RWPE2 (cell line): ENCODE measurements at places on chromosomes 1 and 21.

GRCh38 chr1:167812972-167813371 is 91.2 kb downstream of the MPZL1 start:
- no peaks in the 10 kb centered on the region for H3K4me1 ChIP-seq
- no peaks in the 10 kb centered on the region for H3K27me3 ChIP-seq
- no peaks in the 10 kb centered on the region for H3K36me3 ChIP-seq
- DNase-seq, result no peak
- H3K27ac ChIP-seq, result no peak overlapping the region

DNA sequence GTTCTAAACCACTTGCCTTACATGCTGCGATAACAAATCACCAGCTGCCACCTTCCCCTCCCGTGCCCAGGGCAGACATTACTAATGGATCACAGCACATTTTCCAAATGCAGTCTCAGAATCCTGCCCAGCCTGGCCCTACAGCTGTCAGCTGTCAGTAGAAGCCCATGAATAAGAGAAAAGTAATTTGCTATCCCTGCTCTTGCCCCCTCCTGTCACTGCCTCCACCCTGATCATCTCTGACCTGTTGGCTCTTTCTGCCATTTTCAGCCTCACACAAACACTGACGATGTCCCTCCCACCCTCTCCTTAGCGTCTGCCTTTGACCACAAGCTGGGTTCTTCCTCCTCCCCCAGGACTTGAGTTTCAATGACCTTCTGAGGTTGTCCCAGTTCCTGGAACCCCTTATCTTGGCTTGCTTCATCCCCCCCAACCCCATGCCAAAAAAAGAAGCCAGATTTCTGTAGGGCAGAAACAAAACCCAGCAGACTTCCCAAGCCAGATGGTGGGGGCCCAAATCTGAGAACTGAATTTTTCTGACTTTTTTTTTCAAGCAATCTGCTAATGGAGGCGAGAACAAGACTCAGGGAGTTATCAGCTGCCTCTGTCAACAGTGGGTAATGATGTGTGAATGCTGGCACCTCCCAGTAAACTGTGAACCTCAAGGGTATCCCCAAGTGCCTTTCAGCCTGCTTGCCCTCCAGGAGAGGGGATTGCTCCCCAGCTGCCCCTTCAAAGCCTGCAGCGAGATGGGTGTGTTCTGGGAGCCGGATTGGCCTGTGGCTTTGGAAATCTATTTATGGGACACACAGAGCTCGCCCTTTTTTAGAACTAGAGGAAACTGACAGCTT is 216.5 kb upstream of the VAMP3 start:
- no peak overlapping the region for H3K27ac ChIP-seq
- no peaks in the 10 kb centered on the region for H3K36me3 ChIP-seq
- no peak overlapping the region for H3K4me3 ChIP-seq

DNA sequence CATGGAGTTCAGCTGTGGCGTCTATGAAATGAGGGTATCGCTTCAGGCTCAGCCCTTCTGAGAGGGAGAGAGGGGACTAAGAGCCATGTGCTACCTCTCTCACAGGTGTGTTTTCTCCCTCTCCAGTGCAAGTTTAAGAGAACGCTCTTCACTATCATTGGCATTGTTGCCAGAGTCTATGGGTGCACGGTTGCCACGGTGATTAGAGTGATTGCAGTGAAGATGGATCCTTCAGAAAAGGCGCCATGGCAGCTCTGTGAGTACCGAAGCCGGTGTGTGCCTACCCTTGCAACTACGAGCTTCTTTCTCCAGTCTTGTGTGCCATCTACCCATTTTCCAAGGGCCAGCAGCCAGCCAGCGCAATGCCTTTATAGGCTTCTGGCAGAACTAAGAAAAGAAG is 290.5 kb downstream of the OMA1 start:
- H3K4me3 ChIP-seq, result no peak overlapping the region
- H3K27ac ChIP-seq, result no peak overlapping the region
- H3K27me3 ChIP-seq, result peaks cover 4% of the 10 kb centered on the region
- H3K36me3 ChIP-seq, result no peaks in the 10 kb centered on the region
- DNase-seq, result no peak

DNA sequence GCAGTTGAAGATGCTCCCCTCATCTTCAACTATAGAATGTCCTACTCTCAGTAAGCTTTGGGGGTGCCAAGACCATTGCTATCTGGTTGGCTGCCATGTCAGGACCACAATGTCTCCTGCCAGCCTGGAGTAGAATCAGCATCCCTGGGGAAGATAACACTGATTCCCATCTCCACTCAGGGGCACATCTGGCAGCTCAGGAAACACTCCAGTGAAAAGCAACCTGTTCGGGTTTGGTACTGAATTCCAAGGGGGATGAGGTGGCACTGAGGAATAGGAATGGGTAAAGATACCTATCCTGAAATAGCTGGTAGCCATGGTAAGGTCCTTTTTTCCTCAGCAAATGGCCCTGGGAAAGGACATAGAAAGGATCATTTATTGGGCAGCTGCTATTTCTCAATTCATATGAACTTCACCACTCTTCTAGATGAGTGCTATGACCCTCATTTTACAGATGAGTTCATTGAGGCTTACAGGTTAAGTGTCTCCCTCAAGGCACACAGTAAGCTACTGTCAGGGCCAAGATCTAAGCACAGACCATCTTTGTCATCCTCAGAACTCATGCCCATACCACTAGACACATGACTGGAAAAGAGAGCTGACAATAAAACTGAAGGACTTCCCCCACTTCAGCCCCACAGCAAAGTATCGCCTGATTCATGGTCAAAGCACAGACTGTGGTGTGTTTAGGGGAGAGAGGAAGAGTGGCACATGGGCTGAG is 31.4 kb downstream of the AK2 start:
- peak overlapping the region; percentile 73 for H3K27ac ChIP-seq
- no peak overlapping the region for H3K4me3 ChIP-seq
- peaks cover 44% of the 10 kb centered on the region for H3K4me1 ChIP-seq

- peaks cover 79% of the 10 kb centered on the region for H3K36me3 ChIP-seq
- no peak overlapping the region for H3K27ac ChIP-seq
- H3K4me1 ChIP-seq, result no peaks in the 10 kb centered on the region
Observed at GRCh38 chr1:110019770-110020169, 14.7 kb upstream of the STRIP1 start.

GRCh38 chr1:203915811-203916210 is 54.4 kb downstream of the SNRPE start:
- no peak overlapping the region for H3K4me3 ChIP-seq
- no peak for DNase-seq
- no peaks in the 10 kb centered on the region for H3K27me3 ChIP-seq
- peak overlapping the region; percentile 50 for H3K27ac ChIP-seq
- peaks cover 7% of the 10 kb centered on the region for H3K4me1 ChIP-seq

DNA sequence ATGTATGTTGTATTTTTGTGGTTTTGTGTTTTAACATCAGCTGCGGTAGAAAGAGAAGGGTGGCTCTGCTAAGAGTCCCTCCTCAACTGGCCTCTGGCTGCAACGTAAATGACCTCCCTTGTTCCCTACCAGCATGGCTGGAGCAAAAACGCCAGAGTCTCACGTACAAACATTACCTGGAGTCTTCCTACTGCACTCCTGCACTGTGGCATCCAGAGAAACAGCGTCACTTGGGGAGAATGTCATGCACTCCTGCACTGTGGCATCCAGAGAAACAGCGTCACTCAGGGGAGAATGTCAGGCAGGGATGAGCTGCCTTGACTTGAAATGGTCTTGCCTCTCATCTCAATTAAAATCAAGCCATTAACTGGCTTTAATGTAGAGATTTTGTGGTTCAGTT is 314.2 kb downstream of the KIF26B start:
- DNase-seq, result no peak
- no peaks in the 10 kb centered on the region for H3K4me1 ChIP-seq
- no peaks in the 10 kb centered on the region for H3K27me3 ChIP-seq

GRCh38 chr1:30957560-30958222 is 49.1 kb upstream of the SDC3 start:
- DNase-seq, result no peak
- no peaks in the 10 kb centered on the region for H3K27me3 ChIP-seq
- H3K27ac ChIP-seq, result no peak overlapping the region
- no peaks in the 10 kb centered on the region for H3K4me1 ChIP-seq
- peaks cover 95% of the 10 kb centered on the region for H3K36me3 ChIP-seq
- H3K4me3 ChIP-seq, result no peak overlapping the region

GRCh38 chr1:43510621-43511020 is 20.1 kb upstream of the PTPRF start:
- H3K4me3 ChIP-seq, result no peak overlapping the region
- peaks cover 13% of the 10 kb centered on the region for H3K4me1 ChIP-seq
- no peaks in the 10 kb centered on the region for H3K27me3 ChIP-seq
- no peak for DNase-seq
- H3K36me3 ChIP-seq, result no peaks in the 10 kb centered on the region
- H3K27ac ChIP-seq, result peak overlapping the region; percentile 51

DNA sequence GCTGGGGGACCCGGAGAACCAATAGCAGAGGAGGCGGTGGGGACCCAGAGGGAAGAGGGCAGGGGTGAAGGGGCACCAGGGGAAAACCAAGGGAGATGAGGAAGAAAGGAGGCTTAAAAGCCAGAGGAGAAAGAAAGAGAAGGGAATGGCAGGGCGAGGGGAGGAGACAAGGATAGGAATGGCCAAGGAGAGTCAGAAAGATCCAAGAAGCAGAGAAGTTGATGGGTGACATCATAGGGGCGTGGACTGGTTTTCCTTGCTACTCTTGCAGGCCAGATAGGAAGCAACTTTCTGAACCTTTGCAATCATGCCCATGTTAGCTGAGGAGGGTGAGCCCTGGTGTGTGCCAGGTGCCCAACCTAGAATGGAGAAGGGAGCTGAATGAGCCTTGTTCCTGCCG is 5.4 kb downstream of the NPR1 start:
- H3K36me3 ChIP-seq, result no peaks in the 10 kb centered on the region
- no peak for DNase-seq
- H3K4me3 ChIP-seq, result no peak overlapping the region
- H3K27me3 ChIP-seq, result peaks cover 21% of the 10 kb centered on the region
- H3K4me1 ChIP-seq, result no peaks in the 10 kb centered on the region
